ENCODE measurements at places on chromosomes 6 and 20.

GRCh38 chr6:3701631-3702030, 49.9 kb downstream of the PXDC1 start:
- DNase-seq, result no peak

GRCh38 chr20:52104546-52105441, 86.8 kb downstream of the ZFP64 start:
- DNase-seq, result no peak

DNA sequence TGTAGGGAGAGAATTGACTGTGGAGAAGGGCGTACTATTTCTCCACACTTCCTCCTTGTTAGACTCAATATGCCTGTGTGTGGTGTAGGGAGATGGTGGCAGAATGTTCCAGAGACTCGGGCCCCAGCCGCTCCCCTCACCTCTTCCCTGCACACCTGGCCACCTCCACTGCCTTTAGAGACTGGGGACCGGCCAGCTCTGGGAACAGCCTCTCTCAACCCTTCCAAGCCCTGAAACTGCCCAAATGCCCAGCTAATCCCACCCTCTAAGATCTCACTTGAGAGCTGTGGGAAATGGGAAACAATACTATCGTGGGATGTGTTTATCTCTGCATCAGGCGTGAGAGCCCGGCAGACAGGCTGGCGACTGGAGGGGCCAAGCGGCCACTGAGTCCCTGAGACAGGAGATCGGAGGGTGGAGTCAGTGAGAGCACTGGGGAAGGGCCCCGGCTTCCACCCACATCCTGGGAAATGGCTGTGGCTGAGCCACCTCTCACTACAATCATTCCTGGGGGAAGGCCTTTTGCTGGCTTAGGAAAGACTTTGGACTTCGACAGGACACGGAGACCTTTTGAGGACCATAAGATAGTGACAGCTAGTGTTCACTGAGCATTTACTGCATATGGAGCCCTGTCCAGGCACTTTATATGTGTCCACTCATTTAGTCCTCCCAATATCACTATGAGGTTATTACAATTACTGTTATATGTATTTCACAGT, 31.0 kb upstream of the MRPS18A start:
- no peak for DNase-seq

DNA sequence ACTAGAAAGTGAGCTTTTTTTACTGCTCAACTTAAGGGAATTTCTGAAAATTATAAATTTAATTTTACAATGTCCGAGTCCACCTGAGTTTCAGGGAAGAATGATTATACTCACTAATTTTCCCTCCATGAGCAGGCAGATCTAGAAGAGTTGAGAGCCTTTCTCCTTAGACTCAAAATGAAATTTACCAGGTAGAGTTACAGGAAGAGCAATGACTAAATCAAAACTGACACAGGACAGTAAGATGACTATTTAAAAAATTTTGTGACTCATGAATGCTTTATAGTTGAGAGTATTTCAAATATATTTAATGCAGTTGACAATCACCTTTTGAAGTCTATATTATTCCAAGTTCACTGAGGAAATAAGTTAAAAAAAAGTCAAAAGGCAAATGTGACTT, 198.1 kb upstream of the NRSN1 start:
- no peak for DNase-seq

DNA sequence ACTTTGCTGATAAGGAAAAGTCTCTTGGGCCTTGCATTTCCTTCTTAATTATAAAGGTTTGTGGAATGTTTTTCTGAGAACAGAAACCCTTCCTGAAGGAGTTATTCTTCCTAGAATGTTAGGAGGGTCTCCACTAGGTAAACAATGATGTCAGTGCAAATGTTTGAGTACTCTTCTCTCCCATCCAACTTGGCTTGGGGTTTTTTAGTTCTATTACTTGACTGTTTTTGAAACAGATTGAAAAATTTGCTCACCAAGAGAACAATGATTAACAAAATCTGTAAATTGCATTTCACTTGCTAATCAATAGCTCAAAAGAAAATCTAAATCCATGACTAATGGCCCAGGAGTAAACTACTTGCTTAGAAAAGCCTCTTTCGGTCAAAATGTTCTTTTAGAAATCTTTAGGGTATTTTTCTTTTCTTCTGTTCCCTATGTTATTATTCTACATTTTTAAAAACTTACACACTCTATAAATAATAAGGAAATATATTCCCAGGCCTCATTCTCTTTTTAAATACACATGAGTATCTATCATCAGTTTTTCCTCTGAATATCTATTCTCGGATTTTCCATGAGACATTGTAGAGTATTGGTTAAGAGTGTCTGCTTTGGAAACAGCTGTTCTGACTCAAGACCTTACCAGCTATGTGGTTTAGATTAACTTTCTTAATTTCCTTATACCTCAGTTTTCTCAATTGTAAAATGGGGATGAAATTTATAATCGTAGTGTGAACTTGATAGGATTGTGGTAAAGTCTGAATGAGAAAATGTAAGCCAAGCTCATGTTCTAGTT, 234.2 kb upstream of the CITED2 start:
- DNase-seq, result no peak

DNA sequence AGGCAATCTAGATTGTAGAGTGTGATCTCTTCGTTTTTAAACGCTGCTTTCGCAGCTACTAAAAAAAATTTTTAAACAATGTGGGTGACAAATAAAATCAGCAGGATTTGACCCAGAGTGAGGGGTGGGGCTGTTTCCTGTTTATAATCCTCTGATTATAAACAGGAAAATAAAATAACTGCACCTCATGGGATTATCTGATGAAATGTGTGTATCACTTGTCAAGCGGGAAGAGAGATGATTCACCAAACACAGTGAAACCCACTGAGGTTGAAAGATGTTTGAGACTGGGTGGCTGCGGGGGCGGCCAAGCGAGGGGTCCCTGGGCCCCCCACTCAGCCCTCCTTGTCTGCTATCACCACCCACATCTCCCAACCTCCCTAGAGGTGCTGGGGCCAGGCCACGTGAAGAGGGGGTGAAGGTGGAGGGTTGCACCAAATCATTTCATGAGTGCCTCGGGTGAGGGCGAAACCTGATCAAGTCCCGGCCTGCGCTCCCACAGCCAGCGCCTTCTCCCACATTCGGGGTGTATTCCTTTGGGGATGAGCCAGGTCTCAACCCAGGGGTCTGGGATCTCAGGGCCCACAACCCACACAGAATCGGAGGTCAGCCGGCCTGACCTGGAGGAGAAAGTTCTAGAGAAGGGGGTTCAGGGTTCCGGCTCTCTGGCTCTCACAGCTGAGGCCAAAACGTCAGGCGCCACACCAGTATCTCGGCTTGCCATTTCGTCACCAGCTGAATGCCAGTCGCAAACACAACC, 212.5 kb downstream of the BMP7 start:
- DNase-seq, result no peak

GRCh38 chr20:14845199-14846160, 508.1 kb upstream of the FLRT3 start:
- no peak for DNase-seq

GRCh38 chr6:41100871-41101287, 28.1 kb downstream of the NFYA start:
- DNase-seq, result no peak

GRCh38 chr6:153862927-153863326, 176.1 kb upstream of the OPRM1 start:
- DNase-seq, result no peak

DNA sequence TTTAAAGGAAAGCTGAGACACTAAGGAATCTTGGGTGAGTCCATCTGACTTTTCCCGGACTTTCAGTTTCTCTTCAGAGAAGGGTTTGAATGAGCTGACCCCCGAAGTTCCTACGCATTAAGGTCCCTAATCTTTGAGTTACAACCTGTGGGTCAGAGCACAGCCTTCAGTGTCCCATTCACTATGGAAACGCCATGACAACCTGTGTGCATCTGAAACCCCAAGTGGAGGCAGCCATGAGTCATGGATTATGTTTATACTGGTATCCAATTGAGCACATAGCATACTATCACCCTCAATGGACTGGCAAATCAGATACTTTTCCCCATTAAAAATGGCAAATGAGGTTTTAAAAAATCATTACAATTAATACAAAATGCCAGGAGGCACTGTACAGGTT, 11.4 kb downstream of the MYLK4 start:
- DNase-seq, result no peak

DNA sequence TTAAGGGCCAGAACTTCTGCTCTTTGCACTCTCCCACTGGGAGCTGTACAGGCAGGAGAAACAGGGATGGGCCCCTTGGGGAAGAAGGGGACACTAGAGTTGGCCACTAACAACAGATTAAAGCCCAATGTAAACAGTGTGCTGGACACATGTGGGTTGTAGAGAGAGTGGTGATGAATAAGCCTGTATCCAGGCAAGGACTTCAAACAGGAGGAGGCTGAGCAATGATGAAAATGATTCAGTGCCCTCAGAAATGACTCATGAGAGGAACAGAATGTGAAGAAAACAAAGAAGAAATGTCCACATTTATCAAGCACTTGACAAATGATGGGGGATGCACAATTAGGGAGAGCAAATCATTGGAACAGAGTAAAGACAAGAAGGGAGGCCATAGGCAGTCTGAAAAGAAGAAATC, 242.3 kb downstream of the TBX18 start:
- DNase-seq, result no peak

DNA sequence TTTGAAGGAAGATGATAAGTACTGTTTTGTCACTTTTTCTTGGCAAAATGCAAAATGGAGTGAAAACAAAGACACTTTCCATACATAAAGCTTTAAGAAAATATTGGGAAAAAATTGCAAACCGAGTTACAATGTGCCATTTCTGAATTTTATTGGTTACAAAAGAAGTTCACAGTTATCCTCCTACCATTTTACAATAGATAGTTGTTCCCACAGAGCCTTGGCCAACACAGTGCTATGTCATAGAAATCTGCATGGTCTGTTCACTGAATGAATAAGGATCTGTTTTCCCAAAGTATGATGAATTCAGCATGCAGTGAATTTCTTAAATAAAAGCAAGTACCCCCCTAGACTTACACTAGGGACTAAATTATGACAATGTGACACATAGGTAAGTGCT, 268.2 kb upstream of the POU3F2 start:
- no peak for DNase-seq

- no peak for DNase-seq
These were observed 185.1 kb downstream of the CLIC5 start for GRCh38 chr6:45830441-45831139.

DNA sequence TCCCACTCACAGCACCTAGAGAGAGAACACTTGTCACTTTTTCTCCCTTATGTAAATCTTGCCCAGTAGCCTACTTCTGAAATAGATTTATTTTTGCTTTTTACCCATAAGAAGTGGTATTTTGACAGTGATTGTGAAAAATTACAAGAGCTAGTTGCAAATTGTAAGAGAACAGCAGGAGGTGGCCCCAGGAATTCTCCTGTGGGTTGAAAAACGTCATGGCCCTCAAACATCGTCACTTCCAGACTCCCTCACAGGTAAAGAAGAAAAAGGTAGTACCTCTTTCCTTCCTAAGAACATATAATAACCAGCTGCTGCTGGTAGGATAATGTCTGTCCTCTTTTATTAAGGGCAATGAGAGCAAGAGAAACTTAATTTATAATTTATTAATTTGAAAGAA, 69.5 kb upstream of the LAMP5 start:
- no peak for DNase-seq

GRCh38 chr20:33249456-33249855, 13.7 kb downstream of the BPIFA1 start:
- DNase-seq, result no peak

Data from activated CD8-positive, alpha-beta memory T cell treated with anti-CD3 and anti-CD28 coated beads for 4 hours (primary cell).